GM12864 (cell line): ENCODE measurements at places on chromosomes 16 and 17.
A peak's percentile ranks its signal among the peaks of the same experiment; 100 is the strongest.

GRCh38 chr17:17511881-17512858, 16.0 kb upstream of the RASD1 start:
- DNase-seq, result no peak

DNA sequence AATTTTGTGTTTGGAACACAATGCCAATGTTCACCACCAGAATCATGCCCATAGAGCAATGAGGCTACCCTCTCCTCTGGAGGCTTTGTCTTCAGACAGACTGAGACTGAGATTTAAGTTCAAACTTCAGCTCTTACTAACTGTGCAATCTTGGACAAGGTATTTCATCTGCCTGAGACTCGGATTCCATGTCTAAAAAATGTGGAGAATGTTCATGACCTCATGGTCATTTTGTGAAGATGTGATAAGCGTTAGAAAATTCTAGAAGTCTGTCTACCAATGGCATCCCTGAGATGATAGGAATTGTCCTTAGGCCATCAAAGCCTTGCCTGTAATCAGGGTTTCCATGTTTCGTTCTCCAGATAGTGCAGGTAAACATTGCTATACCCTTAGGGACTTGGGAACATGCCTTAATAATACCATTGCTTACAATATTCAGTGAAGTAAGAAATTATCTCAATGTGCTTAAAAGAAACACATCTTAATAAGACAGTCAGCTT, 388.2 kb upstream of the MAF start:
- no peak for DNase-seq

DNA sequence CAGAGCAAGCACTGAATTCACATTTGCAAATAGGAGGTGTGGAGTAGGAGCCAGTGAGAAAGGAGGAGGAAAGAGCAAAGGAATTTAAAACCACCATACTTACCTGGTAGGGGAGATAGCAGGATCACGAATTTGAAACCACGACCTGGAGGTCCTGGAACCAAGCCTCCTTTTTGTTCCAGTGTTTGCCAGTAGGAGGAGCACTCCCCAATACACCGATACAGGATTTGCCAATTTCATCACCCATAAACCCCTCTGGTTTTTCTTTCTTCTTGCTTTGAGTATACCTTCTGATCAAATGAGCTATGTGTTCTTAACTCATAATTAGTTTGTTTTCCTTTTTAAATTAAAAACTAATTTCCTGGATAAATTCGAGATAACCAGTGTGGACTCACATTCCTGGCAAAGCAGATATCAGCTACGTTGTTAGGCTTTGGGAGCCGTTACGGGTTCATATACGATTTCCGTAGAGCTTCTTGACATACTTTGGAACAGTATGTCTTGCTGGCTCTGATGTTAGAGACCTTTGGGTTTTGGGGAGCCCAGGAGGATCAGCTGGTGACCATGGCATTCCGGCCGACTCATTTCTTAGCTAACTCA, 22.7 kb downstream of the BCO1 start:
- no peak for DNase-seq

DNA sequence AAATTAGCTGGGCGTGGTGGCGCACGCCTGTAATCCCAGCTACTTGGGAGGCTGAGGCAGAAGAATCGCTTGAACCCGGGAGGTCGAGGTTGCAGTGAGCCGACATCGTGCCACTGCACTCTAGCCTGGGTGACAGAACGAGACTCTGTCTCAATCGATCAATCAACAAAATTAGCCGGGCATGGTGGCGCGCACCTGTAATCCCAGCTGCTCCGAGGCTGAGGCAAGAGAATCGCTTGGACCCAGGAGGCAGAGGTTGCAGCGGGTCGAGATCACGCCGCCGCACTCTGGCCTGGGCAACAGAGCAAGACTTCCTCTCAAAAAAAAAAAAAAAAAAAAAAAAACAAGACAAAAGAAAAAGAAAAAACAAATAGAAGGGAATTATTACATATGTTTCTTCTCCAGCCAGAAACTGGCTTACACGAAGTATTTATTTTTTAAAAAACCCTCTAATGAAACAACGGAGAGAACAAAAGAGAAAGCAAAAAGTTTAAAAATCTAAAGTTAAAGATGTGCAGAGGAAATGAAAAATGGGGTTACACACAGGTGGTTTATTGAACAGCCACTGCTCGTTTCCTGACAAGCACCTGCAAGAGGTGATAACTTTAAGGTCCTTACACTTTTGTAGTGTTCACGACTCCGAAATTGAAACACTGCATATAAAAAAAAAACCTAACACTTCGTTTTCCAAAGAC, 1.4 kb downstream of the SYNRG start:
- peak; percentile 43 for DNase-seq

- no peak for DNase-seq
These were observed 14.6 kb downstream of the HOXB1 start for GRCh38 chr17:48515925-48516900.

GRCh38 chr17:4605826-4606225, 21.5 kb downstream of the SMTNL2 start:
- DNase-seq, result no peak

- no peak for DNase-seq
These were observed 834 bp downstream of the FLYWCH1 start for GRCh38 chr16:2912330-2913199.

DNA sequence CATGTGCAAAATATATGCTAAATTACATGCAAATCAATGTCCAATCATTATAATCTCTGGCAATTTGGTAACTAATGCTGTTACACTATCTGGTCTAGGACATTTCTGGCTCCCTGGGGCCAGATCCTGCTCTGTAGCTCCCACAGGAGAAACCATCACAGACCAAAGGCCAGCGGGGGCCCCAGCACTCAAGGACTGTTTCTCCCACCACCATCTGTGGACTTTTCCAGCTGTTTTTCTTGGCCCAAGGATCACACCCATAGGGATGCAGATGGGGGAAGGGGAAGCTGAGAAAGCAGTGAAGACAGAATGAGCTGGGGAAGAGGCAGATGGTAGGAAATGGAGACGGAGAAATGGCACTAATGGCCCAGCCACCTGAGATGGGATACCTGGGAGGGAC, at the start of gene HIGD1B:
Gene HIGD1B, plus strand, starts transcription at position 298 of the 400 bp plus-strand sequence. CDS start 270 bp downstream, outside the sequence.
- no peak for DNase-seq

GRCh38 chr16:73874324-73874723, 422.3 kb upstream of the PSMD7 start:
- no peak for DNase-seq

GRCh38 chr16:67489401-67490083, 6.2 kb upstream of the AGRP start:
- no peak for DNase-seq

DNA sequence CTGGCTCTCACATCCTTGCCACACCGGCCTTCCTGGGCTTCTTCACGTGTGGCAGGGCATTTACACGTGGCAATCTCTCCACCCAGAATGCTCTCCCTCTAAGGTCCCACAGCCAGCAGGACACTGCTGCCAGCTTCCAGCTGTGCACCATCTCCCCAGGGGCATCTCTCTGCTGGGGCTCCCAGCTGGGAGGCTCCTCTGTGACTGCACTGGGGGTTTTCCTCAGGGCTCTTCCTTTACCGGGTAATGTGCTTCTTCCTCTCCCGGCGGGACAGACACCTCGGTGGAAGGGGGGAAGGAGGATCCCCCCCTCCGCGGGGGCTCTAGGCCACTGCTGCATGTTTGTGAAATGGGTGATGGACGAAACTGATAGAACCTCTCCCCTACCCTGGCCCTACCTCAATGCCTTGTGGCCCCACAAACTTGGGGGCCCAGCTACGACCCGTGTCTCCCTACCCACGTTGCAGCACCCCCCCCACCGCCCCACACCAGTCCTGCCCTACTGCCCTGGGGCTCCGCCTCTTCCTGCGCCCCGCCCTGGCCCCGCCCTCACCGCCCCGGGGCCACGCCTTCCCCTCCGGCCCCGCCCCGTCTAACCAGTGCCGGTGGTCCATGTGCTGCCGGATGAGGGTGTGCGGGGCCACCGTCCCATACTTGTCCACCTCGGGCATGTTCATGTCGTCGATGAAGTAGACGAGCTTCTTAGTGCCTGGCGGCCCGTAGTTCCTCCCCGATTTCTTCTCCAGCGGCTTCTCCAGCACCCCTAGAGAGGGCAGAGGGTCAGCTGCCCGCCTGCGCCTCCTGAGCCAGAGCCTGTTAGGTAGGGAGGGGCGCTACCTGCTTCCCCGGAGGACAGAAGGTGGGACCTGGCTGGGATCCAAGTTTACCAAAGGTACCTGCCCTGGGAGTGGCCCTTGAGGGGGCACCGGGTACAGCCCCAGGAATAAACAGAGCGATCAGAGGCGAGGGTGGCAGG, 92.6 kb downstream of the DNAH17 start:
- DNase-seq, result no peak

DNA sequence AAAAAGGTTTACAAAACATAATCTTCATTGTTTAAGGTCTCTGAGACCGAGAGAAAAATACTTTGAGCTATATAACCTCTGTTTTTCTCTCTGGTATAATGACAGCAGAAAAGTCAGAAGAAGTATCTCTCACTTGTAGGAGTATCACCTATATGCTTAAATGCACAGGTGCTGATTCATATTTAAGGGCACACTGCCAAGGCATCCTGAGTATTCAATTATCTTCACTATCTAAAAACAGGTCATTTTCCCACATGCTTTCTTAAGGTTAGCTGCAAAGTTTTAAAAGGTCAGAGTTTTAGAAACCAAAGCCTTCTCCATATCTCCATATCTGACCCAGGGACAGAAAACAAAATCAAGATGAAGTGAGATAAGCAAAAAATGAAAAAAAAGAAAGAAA, 99.3 kb upstream of the C17orf78 start:
- DNase-seq, result no peak

GRCh38 chr17:21239680-21240368, 13.4 kb downstream of the NATD1 start:
- DNase-seq, result no peak
